ENCODE measurements at places on chromosomes 1 and 21. TPM values are rescaled to one million over a fixed set of nuclear protein-coding genes. Genes with fewer than 3 reads are reported as not detected.

FCAMR gene
- total RNA-seq, result not detected

OR2L8 gene
- 0.17 TPM for total RNA-seq

WNT3A gene
- total RNA-seq, result not detected

CR1L gene
- 0.14 TPM for total RNA-seq

CELA2A gene
- not detected for total RNA-seq

NPL gene
- 2.4 TPM for total RNA-seq

RPS8 gene
- 1,197 TPM for total RNA-seq

FMO2 gene
- total RNA-seq, result 0.05 TPM

GUCA2B gene
- total RNA-seq, result not detected

EDARADD gene
- total RNA-seq, result not detected

OR6K3 gene
- not detected for total RNA-seq

ADAMTS5 gene
- total RNA-seq, result 0.34 TPM

VSIG8 gene
- total RNA-seq, result 0.09 TPM

MROH9 gene
- not detected for total RNA-seq

EXO1 gene
- total RNA-seq, result 17.6 TPM

RBBP4 gene
- total RNA-seq, result 244 TPM

UMODL1 gene
- total RNA-seq, result not detected

MROH7 gene
- 0.17 TPM for total RNA-seq

SH2D1B gene
- total RNA-seq, result 0.05 TPM

RSPH1 gene
- not detected for total RNA-seq

DDR2 gene
- 11.1 TPM for total RNA-seq

SPRR2A gene
- total RNA-seq, result not detected

NEXN gene
- 3.1 TPM for total RNA-seq

FCRL6 gene
- not detected for total RNA-seq

MAEL gene
- total RNA-seq, result not detected

C1orf56 gene
- 1.1 TPM for total RNA-seq

PLEKHN1 gene
- 0.37 TPM for total RNA-seq

CAMK1G gene
- not detected for total RNA-seq

CD247 gene
- 0.09 TPM for total RNA-seq

WNT9A gene
- 1.8 TPM for total RNA-seq

TNNT2 gene
- not detected for total RNA-seq

RHOU gene
- 17.5 TPM for total RNA-seq

SLAMF8 gene
- not detected for total RNA-seq

HTR1D gene
- total RNA-seq, result 0.28 TPM

ACTL8 gene
- not detected for total RNA-seq
